ENCODE measurements at places on chromosomes 16 and 17.

- H3K4me3 ChIP-seq: no peak overlapping the region
- H3K27ac ChIP-seq: no peak overlapping the region
- H3K27me3 ChIP-seq: no peaks in the 10 kb centered on the region
- no peaks in the 10 kb centered on the region for H3K4me1 ChIP-seq
- H3K36me3 ChIP-seq: no peaks in the 10 kb centered on the region
These were observed 335.3 kb downstream of the SOX9 start for GRCh38 chr17:72456075-72456474.

- H3K27me3 ChIP-seq: no peaks in the 10 kb centered on the region
- H3K4me3 ChIP-seq: no peak overlapping the region
- no peak overlapping the region for H3K27ac ChIP-seq
- peak; percentile 32 for DNase-seq
These were observed 103.9 kb upstream of the ZNF750 start for GRCh38 chr17:82943751-82944150.

DNA sequence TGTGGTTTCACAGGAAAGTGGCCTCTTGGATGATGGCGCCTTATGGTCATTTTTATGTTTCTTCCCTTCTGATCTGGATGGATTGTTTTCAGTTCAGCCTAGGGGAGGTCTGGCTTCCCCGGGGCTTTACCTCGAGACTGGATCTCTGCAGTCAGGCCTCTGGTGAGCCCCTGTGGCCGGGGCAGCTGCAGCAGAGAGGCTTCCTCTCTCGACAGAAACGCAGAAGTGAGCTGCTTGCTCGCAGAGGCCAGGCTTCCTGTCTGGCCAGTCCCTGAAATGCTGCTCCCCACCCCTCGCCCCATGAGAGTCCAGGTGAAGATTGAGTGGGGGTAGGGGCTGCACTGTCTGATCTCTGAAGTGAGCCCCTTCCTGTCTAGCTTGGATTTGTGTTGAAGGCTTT lies 44.0 kb downstream of the PLCG2 start:
- peak overlapping the region; percentile 24 for H3K27ac ChIP-seq
- no peaks in the 10 kb centered on the region for H3K27me3 ChIP-seq
- H3K4me1 ChIP-seq: no peaks in the 10 kb centered on the region
- H3K4me3 ChIP-seq: no peak overlapping the region
- no peak for DNase-seq

- H3K36me3 ChIP-seq: no peaks in the 10 kb centered on the region
- H3K27me3 ChIP-seq: no peaks in the 10 kb centered on the region
- DNase-seq: no peak
- H3K4me1 ChIP-seq: no peaks in the 10 kb centered on the region
- H3K4me3 ChIP-seq: no peak overlapping the region
- no peak overlapping the region for H3K27ac ChIP-seq
These were observed 84.0 kb upstream of the DNAH17 start for GRCh38 chr17:78661093-78661770.

- no peak overlapping the region for H3K27ac ChIP-seq
- DNase-seq: no peak
- no peaks in the 10 kb centered on the region for H3K36me3 ChIP-seq
- H3K4me3 ChIP-seq: no peak overlapping the region
- H3K27me3 ChIP-seq: no peaks in the 10 kb centered on the region
These were observed 34.4 kb upstream of the RGS9 start for GRCh38 chr17:65102788-65103187.
